Iris pigment epithelial cell (primary cell): ENCODE measurements at places on chromosomes 5 and 9.

- DNase-seq: no peak
These were observed 43.3 kb downstream of the PRDM6 start for GRCh38 chr5:123132316-123132715.

- no peak for DNase-seq
These were observed 232.1 kb downstream of the MAN2A1 start for GRCh38 chr5:109921735-109922380.

- peak; percentile 81 for DNase-seq
These were observed 970.3 kb upstream of the ARRDC3 start for GRCh38 chr5:92353107-92354030.

DNA sequence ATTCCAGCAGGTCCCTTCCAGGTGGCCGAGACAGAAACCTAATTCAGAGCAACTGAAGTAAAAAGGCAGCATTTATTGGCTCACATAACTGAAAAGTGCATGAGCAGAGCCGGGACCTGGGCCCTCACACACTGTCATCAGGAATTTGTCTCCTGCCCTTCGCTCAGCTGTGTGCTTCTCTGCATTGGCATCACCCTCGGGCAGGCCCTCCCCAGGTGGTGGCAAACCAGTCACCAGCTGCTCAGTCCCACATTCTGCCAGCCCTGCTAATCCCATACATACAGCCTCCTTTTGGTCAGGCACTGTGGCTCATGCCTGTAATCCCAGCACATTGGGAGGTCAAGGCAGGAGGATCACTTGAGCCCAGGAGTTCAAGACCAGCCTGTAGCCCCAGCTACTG is 11.5 kb upstream of the CPLX2 start:
- no peak for DNase-seq

DNA sequence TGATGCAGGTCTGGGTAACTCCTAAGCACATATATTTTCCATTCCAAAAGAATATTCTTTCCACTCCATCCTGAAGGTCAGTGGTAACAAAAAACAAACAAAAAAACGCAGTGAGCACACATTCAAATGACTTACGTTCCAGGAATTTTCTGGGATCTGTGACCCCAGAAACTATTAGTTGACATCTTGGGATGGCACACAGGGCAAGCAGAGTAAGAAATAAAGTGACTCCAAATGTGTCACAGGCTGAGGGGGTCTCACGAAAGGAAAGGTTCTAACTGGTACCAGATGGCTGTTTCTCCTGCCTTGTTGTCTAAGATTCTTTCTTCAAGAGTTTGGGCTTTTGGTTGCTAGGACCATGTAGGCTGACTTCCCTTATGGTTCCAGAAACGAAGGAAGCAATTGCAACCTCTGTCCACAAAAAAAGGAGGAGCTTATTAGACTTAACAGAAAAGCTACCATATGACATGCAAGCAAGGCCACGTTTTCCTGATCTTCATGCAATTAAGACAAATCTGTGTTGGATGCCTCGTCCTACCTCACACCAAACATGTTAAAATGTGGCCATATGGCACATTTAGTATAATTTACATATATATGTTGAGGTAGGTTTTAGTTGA is 32.7 kb downstream of the PTGS1 start:
- DNase-seq: no peak

GRCh38 chr5:37552770-37553719 is 173.9 kb downstream of the WDR70 start:
- peak; percentile 98 for DNase-seq

GRCh38 chr5:171738501-171738900 is 47.1 kb upstream of the SMIM23 start:
- DNase-seq: no peak

DNA sequence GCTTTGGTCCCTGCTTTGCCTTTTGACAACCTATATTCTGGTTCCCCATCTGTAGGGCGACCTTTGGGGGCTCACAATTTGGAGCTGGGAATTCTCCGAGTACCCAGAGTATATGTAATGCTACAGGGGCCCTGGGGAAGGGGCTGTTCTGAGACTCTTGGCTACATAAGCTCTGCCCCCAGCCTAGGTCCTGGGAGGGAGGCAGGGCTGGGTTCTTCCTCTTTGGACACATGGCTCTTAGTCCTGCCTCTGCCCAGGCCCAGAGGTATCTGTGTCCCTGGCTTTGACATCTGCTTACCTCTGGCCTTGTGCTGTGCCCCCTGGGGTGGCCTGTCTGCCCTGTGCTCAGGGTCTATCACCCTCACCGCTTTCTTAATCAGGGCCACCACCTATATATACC is 181.6 kb downstream of the CACNA1B start:
- no peak for DNase-seq

DNA sequence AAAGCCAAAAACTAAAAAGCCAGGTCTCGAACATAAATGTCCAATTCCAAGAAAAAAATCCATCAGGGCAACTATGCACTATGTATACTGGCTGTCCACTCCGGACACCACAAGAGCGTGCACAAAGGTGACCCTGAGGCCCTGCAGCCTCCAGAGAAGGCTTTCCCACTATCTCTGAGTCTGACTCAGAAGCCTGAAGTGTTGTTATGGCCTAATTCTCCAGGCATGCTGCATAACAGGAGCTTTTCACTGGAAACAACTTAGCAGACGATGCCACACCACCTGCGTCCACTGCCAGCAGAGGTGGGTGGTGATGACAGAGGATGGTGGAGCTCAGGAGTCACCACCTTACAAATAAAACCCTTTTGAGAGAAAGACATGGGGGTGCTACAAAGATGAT is 63.7 kb downstream of the HABP4 start:
- peak; percentile 77 for DNase-seq

- DNase-seq: no peak
These were observed 171.4 kb downstream of the GRIA1 start for GRCh38 chr5:153661897-153662296.

DNA sequence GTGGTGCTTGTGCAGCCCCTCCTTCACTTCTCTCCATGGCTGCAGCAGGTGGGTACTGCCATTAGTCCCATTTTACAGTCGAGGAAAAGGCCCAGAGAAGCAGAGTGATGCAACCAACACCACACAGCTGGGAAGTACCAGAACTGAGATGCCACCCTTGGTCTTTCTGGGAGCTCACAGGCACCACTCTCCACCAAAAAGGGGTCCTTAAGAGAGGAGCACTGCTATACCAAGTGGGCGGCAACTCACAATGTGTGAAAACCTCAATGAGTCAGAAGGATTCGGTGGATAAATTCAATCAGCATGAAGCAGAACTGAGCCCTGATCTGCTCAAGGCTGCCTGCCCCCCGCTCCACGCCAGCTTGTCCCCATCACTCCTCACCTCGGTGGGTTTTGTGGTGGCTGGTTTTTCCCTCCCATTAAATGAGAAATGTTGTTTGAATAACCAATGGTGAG is 213.7 kb downstream of the FSTL4 start:
- no peak for DNase-seq

DNA sequence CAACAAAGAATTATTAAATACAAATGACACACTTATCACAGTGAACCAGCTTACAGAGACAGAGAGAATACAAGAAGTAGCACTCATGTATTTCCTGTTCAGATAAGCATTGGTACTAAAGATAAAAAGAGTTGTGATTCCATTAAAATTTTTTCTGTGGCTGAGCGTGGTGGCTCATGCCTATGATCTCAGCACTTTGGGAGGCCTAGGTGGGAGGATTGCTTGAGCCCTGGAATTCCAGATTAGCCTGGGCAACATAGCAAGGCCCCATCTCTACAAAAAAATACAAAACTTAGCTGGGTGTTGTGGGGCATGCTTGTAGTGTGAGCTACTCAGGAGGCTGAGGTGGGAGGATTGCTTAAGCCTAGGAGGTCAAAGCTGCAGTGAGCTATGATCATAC is 32.9 kb downstream of the FCHO2 start:
- DNase-seq: peak; percentile 29

- no peak for DNase-seq
These were observed 130.1 kb downstream of the TENT4A start for GRCh38 chr5:6843335-6843734.

GRCh38 chr9:126113756-126114408 is 212.7 kb upstream of the MVB12B start:
- no peak for DNase-seq

DNA sequence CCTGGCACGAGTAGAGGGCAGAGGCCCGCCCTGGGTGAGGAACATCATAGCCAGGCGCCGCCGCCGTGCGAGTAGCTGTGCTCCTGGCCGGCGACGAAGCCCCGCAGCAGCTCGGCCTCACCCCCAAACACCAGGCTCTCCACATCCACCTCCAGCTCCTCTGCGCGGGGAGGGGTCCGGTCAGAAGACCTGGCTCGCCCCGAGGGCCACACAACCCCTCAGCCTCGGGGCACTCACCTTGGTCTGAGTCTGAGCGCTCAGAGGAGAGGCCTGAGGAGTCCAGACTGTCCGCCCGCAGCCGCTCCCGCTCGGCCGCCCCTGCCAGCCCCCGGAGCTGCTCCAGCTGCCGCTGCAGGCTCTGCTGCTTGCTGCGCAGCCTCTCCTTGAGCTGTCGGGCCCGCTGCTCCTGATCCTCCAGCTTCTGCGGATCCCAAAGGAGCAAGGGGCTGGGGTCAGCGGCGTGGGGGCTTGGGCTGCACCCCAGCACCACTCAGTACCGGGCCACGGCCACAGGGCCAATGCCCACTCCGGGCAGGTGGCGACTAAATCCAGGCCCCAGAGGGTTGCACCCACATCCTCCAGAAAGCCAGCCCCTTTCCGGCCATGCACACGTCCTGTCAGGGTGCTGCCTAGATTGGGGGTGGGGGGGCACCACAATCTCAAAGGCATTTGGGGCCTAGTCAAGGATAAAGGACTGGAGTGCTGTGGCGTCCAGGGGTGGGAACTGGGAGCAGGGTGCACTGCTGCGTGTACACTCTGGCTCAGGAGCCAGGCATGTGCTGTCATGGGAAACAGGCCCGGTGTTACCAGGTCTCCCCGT is 3.9 kb downstream of the MXD3 start:
- no peak for DNase-seq

GRCh38 chr5:152560512-152561137 is 155.5 kb upstream of the NMUR2 start:
- DNase-seq: peak; percentile 51

DNA sequence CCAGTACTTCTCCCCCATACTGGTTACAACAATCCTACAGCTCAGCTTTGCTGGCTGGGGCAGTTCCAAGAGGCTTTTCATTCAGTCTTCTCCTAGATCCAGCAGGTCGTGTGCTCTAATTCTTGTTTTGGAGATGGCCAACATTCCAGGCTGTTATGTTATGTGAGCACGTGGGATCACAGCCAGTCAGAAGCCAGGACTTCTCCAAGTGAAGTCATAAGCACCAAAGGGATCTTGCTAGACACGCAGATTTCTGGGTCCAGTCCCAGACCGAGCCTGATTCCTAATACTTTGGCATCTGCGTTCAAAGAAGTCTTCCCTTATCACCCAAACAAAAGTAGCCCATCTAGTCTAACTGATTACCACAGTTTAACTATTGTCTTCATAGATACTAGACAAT is 1.4 kb upstream of the LARP1 start:
- DNase-seq: peak; percentile 96

DNA sequence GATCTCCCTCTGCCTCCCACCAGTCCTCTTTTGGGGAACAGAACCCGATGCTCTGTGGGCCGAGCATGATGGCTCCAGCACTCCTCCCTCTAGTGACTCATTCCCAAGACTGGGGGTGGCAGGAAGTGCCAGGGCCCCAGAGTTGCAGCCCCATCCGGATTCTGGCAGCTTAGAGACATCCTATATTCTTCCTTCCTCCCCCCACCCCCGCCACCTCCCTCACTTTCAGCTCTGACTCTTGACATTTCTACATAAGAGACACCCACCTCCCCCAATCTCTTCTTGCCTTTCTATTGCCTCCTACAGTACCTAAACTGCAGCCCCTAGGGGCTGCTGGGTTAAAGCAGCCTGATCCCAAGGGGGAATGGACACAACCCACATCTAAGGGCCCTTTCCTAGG is 47.1 kb upstream of the MATR3 start:
- peak; percentile 61 for DNase-seq

- no peak for DNase-seq
These were observed 611.8 kb downstream of the TLE1 start for GRCh38 chr9:81077572-81077971.

- no peak for DNase-seq
These were observed 159.5 kb upstream of the MAST4 start for GRCh38 chr5:66436721-66437120.

DNA sequence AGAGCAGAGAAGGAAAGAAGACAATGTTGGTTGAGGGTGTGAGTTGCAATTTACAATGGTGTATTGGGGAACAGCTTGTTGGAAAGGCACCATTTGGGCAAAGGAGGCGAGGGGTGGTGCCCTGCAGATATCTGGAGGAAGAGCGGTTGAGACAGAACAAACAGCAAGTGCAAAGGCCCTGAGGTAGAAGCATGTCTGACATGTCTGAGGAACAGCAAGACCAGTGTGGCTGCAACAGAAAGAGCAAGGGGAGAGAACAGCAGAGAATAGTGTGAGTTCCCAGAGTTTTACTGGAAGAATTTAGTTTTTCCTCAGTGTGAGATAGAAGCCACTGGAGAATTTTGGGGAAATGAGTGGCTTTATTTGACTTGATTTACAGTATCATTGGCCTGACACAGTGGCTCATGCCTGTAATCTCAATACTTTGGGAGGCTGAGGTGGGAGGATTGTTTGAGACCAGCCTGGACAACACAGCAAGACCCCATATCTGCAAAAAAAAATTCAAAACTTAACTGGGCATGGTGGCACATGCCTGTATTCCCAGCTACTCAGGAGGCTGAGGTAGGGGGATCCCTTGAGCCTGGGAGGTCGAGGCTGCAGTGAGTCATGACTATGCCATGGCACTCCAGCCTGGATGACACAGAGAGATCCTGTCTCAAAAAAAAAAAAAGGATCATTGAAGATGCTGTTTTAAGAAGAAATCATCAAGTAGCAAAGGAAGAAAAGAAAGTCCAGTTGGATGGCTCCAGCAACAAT is 13.6 kb downstream of the CMBL start:
- no peak for DNase-seq
